ENCODE measurements at places on chromosomes 1 and 21. TPM values are rescaled to one million over a fixed set of nuclear protein-coding genes. Genes with fewer than 3 reads are reported as not detected.
A peak's percentile ranks its signal among the peaks of the same experiment; 100 is the strongest.

Gene LENEP
- total RNA-seq: 0.91 TPM

Gene DMBX1
- not detected for total RNA-seq

Gene NOS1AP
- not detected for total RNA-seq

Gene CDA
- not detected for total RNA-seq

Gene CLDN14
- total RNA-seq: not detected

Gene BCL2L15
- 1.3 TPM for total RNA-seq

Gene TARS2
- 34.8 TPM for total RNA-seq

Gene ADAMTS4
- 7.0 TPM for total RNA-seq

- no peak overlapping the region for H3K4me3 ChIP-seq
- H3K36me3 ChIP-seq: no peaks in the 10 kb centered on the region
- peaks cover 9% of the 10 kb centered on the region for H3K27me3 ChIP-seq
- no peak for DNase-seq
- H3K27ac ChIP-seq: no peak overlapping the region
Observed at GRCh38 chr1:208885060-208885459, 640.9 kb upstream of the PLXNA2 start.

DNA sequence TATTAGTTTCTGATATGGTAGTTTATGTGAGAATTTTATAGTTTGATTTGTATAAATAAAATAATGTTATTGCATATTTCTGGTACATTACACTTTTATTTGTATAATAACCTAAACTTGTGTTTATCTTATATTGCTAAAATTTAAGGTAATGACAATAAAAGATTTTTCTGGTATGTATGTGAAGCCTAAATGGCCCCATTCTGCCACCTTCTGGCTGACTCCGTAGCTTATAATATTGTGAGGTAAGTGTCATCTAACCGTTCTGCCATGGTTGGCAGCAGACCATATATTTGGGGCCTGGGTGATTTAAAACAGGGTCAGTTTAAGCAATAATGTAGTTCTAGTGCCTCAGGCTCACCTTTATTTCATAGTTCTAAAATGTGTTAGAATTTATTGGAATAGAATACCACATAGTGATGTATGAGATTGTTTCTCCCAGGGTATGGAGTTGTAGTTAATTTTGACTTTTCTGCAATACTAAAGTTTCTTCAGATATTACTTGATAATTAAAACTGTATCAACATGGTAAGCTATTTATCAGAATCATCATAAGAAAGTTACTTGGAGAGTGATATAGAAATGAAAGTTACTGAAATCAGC, 21.2 kb upstream of the PRKACB start:
- H3K27me3 ChIP-seq: no peaks in the 10 kb centered on the region
- peak; percentile 32 for DNase-seq
- no peak overlapping the region for H3K4me3 ChIP-seq
- no peaks in the 10 kb centered on the region for H3K4me1 ChIP-seq
- no peak overlapping the region for H3K27ac ChIP-seq

DNA sequence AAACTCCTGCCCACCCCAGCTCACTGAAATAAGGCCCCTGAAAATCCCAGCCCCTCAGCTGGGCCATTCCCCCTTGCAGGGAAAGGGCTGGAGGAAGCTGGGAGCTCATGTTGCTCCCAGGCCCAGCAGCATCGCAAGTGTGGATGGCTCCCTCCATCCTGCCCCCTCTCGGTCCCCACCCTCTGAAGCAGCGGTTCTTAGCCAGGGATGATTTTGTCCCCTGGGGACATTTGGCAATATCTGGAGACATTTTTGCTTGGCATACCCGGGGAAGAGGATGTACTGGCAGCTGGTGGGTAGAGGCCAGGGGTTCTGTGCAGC, 56.8 kb downstream of the PSMG1 start:
- no peak overlapping the region for H3K27ac ChIP-seq
- H3K27me3 ChIP-seq: no peaks in the 10 kb centered on the region
- DNase-seq: no peak
- no peaks in the 10 kb centered on the region for H3K4me1 ChIP-seq
- H3K36me3 ChIP-seq: peaks cover 8% of the 10 kb centered on the region

- no peaks in the 10 kb centered on the region for H3K36me3 ChIP-seq
- no peak for DNase-seq
- H3K4me1 ChIP-seq: no peaks in the 10 kb centered on the region
- no peak overlapping the region for H3K27ac ChIP-seq
Observed at GRCh38 chr1:65992165-65992821, 199.6 kb downstream of the PDE4B start.

DNA sequence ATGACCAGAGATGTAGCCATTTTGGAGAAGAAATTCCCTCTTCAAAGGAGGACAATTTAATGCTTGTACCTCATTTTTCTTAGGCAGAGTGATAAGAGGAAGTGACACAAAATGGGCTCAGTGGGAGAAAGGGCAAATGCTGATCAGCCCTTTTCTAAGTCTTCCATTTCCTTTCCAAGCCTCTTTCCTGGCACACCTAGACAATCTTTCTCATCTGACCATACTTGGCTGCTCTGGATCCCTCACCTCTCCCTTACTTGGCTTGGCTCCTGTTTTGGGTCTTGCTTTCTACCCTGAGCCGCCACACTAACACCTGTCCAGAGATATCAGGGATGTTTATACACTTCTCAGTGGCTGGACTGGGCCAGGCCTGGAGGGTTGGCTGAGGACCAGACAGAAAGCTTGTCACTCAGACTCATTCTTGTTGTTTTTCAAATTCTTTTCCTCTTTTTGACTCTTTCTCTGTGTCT, 13.1 kb downstream of the TXNIP start:
- H3K36me3 ChIP-seq: no peaks in the 10 kb centered on the region
- H3K27me3 ChIP-seq: no peaks in the 10 kb centered on the region
- H3K27ac ChIP-seq: no peak overlapping the region
- peaks cover 35% of the 10 kb centered on the region for H3K4me1 ChIP-seq

DNA sequence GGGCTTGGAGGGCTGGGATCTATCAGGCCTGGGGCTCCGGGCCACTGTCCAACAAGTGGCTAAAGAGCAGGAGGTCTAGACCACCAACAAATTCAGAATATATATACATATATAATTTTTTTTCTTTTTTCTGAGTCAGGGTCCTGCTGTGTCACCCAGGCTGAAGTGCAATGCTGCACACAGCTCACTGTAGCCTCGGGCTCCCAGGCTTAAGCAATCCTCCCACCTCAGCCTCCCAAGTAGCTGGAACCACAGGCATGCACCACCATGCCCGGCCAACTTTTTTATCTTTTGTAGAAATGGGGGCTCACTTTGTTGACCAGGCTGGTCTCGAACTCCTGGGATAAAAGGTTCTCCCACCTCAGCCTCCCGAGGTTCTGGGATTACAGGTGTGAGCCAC, 6.8 kb upstream of the LAPTM5 start:
- no peaks in the 10 kb centered on the region for H3K27me3 ChIP-seq
- no peak for DNase-seq
- H3K4me1 ChIP-seq: peaks cover 71% of the 10 kb centered on the region
- no peaks in the 10 kb centered on the region for H3K36me3 ChIP-seq

DNA sequence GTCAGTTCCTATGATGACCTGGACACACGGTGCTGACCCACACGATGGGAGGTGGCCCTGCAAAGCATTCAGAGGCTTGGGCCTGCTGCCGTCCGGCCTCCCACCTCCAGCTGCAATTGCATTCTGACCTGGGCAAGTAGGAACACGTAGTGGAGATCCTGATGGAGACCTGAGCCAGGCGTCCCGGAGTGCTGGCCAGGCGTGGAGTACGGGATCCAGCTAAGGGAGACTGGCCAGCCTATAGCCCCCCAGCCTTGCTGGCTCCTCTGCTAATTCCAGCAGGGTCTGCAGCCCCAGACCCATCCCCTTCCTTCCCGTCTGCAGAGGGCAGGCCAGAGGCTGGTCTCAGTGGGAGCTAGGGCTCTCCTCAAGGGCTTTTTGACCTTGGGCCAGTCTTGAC, 11.2 kb downstream of the CD46 start:
- no peak for DNase-seq
- H3K4me3 ChIP-seq: no peak overlapping the region
- H3K36me3 ChIP-seq: peaks cover 10% of the 10 kb centered on the region
- H3K27me3 ChIP-seq: no peaks in the 10 kb centered on the region

- no peaks in the 10 kb centered on the region for H3K4me1 ChIP-seq
- DNase-seq: no peak
- peaks cover 17% of the 10 kb centered on the region for H3K27me3 ChIP-seq
- H3K27ac ChIP-seq: no peak overlapping the region
- H3K4me3 ChIP-seq: no peak overlapping the region
Observed at GRCh38 chr21:35677298-35677841, 383.0 kb downstream of the SETD4 start.

- DNase-seq: no peak
- H3K4me1 ChIP-seq: peaks cover 3% of the 10 kb centered on the region
- no peaks in the 10 kb centered on the region for H3K27me3 ChIP-seq
- H3K27ac ChIP-seq: no peak overlapping the region
- no peaks in the 10 kb centered on the region for H3K36me3 ChIP-seq
Observed at GRCh38 chr1:109928591-109929111, 18.0 kb downstream of the CSF1 start.

GRCh38 chr1:4418021-4418420, 236.4 kb upstream of the AJAP1 start:
- H3K4me1 ChIP-seq: no peaks in the 10 kb centered on the region
- H3K4me3 ChIP-seq: no peak overlapping the region
- H3K36me3 ChIP-seq: no peaks in the 10 kb centered on the region
- peaks cover 16% of the 10 kb centered on the region for H3K27me3 ChIP-seq
- no peak overlapping the region for H3K27ac ChIP-seq
- DNase-seq: no peak

All from naive thymus-derived CD8-positive, alpha-beta T cell (primary cell).